ENCODE measurements at places on chromosomes 2 and 18.

- DNase-seq, result no peak
Observed at GRCh38 chr2:174247474-174248186, 702 bp downstream of the OLA1 start.

- no peak for DNase-seq
Observed at GRCh38 chr18:6367208-6367607, 47.5 kb downstream of the L3MBTL4 start.

- no peak for DNase-seq
Observed at GRCh38 chr2:154697418-154698252, 860 bp upstream of the KCNJ3 start.

- DNase-seq, result no peak
Observed at GRCh38 chr2:190267302-190267701, 52.3 kb downstream of the HIBCH start.

- no peak for DNase-seq
Observed at GRCh38 chr2:47686018-47686417, 96.9 kb upstream of the MSH6 start.

DNA sequence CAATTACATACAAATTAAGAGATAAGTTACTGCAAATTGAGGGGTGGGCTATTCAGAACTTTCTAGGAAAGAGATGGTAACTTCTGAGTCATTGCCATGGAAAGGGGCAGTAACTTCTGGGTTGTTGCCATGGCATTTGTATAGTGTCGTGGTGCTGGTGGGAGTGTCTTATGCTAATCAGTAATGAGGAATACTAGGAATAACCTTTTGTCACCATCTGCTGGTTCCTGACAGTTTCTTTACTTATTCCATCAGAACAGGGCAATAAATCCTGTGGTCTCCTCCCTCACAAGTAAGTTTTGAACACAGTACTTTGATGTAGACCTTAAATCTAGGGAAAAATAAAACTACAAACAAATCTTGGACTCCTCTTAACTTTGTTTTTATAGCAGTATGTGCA lies 435.4 kb downstream of the BCL11A start:
- no peak for DNase-seq

DNA sequence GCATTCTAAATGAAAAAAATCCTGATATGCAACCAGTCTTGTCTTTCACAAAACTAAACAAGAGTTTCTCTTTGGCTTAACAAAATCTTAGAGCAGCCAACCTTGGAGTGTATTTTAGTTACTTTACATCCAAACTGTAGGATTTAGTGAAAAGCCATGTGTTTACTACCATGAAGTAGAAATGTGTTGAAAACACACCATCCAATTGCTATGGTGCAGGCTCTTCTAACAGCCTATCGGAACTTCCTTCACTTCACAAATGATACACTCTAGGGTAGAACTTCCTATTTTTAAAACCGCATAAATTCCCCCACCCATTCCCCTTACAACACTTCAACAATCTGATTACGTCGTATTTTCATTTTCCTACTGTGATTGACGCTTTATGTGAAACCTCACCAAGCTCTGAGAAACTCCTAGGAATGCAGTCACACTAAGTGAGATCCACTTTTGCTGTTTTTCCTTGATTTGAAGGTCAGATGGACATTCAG lies 74.4 kb upstream of the MAP4K4 start:
- peak; percentile 85 for DNase-seq

- DNase-seq, result no peak
Observed at GRCh38 chr2:140246957-140247356, 1466.8 kb upstream of the NXPH2 start.

Measured in inflammatory macrophage (primary cell).